ENCODE measurements at places on chromosomes 6 and 20.

DNA sequence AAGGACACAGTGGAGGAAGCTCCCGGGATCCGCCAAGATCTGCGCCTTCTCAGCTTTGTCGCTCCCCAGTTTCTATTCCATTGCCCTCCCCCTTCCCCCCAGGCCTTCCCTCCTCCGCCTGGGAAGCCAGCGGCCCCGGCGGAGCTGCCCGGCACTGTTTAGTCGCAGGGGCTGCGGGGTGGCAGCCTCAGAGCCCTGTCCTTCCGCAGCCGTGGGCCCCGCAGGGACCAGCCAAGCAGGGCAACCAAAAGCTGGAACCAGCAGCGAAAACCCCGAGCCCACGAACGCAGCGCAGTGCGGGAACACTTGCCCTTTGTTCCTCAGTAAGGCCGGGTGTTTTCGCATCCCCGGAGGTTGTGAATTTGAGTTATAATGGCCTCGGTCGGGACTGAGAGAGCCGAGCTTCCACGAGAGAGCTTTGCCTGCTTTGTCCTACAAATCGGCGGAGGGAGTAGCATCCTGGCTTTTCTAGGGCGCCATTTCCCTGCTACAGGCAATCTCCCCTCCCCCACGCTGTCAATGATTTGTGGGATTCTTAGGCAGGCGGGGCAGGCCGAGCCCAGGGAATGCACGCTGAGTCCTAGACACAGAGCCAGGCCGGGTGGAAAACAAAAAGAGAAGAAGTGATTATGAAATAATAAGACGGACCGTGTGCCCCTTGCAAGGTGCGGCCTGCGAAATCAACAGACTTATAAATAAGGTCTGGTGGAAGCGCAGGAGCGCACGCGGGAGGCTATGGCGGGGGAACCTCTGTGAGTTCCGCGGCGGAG, 4.0 kb upstream of the TUBB2B start:
- DNase-seq = peak; percentile 74

- no peak for DNase-seq
These were observed 28.9 kb upstream of the CCR6 start for GRCh38 chr6:167093922-167094432.

- DNase-seq = no peak
These were observed 11.0 kb upstream of the SYNDIG1 start for GRCh38 chr20:24458436-24458835.

DNA sequence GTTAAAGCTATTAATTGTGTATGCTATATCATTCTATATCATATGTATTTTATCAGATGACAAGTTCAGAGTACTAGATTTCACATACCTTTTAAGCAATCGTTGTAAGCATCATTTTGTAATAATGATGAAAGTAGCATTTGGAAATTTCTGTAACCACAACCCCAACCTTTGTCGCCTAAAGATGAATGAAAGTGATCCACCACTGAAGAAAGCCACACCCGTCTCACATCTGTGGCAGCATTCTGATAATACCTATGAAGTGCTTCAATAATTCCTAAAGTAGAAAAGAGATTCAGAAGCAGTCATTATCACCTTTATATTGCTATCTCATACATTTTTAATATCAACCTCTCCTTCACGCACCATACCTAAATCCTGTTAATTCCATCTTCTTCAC, 16.6 kb downstream of the ZUP1 start:
- DNase-seq = no peak

GRCh38 chr20:24632581-24632980, 163.2 kb downstream of the SYNDIG1 start:
- no peak for DNase-seq

DNA sequence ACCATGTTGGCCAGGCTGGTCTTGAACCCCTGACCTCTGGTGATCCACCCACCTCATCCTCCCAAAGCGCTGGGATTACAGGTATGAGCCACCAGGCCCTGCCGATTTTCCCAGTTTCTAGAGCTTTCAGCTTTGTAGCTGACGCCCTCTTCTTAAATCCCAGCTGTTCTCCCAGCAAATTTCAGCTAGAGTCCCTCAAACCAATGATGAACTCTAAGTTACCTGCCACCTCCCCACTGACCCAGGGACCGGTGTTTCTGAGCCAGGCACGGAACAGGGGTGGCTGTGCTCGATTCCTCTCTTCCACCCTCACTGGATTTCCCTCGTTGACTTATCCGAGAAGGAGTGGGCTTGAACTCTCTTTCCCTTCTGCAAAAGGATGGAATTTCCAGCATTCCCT, 39.1 kb downstream of the SUN5 start:
- no peak for DNase-seq
